AG09319 (cell line): ENCODE measurements at places on chromosomes 12 and 14.

DNA sequence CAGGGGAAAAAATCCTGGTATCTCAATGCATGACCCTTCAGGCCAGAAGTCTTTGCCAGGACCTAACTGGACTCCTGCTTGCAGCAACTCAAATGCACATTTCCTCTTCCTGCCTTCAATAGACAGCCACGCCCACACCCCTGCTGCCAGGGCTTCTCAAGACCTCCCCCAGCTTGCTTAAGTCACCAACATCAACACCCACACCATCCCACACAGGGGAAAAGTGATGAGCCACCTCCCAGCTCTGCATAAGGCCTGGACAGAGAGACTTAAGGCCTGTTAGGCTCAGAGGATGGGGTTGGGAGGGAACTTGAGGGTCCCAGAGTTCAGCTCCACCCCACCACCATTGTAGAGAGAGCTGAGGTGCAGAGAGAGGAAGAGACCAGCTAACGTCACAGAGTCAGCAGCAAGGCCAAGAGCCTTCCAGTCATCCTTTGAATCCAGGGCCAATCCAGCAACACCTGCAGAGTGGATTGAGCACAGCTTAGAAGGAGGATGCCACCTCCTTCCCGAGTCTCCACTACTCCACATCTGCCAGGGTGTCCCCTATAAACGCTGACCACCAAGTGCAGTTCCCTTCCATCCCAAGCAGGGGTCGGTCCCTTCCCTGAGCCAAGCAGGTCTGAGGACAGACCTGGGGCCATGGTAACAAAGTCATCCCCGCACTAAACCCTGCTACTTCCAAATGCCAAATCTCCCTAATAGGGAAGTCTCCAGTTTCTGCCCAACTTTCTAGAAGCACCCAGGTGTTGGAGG is 50.0 kb downstream of the KDM2B start:
- peak; percentile 38 for DNase-seq

DNA sequence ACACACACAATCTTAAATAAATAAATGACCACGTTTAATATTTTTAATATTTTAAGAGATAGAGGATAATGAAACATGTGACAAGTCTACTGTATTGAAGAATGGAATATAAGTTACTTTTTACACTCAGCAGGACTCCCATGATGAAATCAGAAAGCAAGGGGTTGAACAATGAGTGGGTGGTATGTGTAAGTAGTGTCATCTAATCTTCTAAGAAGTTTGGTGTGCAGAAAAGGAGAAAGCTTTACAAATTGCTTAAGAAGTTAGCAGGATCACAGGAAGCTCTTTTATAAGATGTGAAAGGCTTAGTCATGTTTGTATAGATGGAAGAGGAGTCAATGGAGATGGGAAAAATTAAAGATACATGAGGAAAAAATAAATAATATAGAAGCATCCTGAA is 47.8 kb downstream of the SLC15A5 start:
- no peak for DNase-seq

DNA sequence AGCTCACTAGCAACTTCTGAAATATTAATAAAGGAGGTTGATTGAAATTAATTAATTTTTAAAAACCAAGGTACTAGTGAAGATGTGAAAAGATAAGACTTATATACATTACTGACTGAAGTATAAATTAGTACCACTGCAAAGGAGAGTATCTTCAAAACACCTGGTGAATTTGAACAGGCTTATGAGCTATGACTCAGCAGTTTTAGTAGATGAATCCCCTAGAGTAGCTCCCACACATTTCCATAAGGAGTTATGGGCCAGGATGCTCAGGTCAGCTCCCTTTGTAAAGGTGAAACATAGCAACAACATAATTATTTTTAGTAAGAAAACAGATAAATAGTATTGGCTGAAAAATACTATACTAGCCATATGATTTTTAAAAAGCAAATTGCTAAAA is 218.6 kb downstream of the SYT1 start:
- DNase-seq, result no peak

DNA sequence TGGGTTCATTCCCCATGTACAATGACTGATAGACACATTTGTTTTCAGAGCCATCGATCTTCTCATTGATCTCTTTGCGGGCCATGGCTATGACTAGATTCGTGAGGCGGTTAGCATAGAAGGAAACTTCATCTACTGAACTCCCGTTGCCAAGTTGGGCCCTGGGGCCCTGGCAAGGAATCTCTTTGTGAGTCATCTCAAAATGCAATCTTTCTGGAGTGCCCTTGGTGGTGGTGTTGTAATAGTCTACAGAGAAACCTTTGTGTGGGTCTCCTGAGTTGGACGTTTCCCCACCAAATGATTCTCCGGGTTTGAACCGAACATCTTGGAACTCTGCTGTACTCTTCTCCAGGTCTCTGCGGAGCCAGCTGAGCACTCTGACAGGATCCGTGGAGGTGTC is 20.4 kb downstream of the AKAP3 start:
- DNase-seq, result no peak

DNA sequence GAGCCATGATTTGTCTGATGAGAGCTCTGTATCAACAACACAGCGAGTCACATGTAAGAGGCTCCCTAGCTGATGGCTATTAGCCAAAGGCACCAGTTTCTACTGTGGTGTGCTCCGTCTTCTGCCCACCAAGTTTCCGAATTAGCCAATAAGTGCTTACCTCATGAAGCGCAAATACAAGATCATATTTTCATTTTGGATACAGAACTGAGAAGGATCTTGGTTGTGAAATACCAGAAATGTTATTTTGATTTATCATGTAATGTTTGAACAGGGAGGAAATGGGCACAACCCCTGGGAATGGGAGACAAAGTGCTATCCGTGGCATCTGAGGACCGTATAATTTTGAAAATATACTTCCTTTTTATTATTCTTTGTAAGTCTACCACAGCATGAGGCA is 234.3 kb downstream of the DACT1 start:
- DNase-seq, result no peak

GRCh38 chr14:52690983-52691760 is 4.2 kb downstream of the ERO1A start:
- no peak for DNase-seq

DNA sequence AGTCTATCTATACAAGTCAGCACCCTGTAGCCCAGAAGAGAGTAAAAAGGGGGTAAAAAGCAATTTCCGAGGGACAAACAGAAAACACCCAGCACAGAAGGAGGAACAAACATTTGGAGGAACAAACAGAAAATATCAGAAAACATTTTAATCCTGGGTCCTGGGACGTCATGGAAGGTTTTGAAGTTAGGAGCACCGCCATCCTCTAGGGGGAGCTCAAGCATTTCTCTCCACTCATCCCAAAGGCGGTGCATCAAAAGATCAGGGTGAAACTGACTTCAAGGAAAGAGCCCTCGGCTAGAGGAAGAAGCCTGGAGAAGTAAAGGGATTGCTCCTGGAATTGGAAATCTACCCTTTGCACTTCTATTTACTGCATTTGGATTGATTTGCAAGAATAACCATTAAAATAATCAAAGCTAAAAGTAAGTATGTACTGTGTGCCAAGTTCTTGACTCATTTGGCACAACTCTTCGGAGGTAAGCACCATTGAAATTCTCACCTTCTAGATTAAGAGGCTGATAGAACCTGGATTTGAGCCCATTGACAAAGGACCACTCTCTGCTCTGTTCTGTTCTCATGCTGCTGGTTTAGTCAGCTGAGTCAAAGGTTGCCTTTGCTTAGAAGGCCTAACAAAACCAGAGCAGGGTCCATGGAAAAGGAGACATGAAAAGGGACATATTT is 17.2 kb upstream of the POC1B start:
- DNase-seq, result peak; percentile 63

DNA sequence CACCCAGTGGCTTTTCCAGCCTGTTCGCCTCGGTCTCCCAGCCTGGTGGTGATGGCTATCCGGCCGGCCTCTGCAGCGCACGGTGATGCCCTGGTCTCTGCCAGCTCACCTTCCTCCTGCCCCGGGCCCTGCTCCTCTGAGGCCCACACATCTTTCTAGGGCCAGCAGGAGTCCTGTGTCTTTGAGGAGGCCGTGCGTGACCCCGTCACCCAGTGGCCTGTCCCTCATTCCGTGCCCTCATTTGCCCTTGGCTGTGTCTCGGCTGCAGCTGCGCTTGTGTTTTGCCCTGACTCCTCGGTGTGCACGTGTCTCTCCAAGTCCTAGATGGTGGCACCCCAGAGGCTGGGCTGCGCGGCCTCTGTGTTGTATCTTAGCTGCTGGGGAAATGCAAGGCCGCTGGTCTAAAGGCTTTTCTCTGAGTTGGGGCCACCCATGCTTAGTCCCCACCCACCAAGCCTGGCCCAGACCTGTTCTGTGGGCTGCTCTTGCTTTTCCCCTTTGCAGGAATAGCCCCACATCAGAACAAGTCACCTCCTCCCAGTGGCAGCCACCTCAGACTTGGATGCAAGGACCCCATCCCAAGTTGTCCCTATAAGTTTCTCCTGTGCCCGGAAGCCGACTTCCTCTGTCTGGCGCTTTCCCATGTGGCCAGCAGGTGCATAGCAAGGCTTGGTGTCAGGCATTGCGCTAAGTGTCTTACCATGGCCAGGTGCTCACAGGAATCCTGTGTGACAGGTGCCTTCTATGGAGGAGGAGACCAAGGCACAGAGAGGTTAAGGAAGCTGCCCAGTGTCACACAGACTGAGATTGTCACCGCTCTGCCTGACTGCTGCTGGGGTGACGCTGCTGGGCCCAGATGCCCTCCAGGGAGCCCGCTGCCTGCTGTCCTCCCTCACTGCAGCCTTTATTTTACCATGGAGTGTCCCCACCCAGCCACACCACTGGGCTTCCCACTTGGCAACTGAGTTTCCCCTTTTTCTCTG is 64.5 kb downstream of the TSPAN9 start:
- no peak for DNase-seq

- no peak for DNase-seq
Observed at GRCh38 chr14:76939015-76939742, 89.3 kb downstream of the IRF2BPL start.

- no peak for DNase-seq
Observed at GRCh38 chr14:102027951-102028350, 58.9 kb downstream of the HSP90AA1 start.

DNA sequence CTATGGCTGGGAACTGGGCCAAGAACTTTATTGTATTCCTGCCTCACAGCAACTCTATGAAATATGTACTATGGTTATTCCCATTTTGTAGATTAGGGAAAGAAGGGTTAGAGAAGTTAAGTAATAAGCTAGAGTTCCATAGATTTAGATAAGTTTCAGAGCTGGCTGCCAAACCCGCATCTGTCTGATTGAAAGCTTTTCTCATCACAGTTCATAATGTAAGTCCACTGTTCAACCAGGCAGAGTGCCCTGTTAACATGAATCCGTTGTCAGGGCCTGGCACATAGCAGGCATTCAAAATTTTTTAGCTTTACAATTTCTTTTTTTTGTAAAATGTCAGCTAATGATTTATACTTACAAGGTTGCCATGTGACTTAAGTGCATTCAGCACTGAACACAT is 467.3 kb downstream of the NRXN3 start:
- DNase-seq, result no peak

DNA sequence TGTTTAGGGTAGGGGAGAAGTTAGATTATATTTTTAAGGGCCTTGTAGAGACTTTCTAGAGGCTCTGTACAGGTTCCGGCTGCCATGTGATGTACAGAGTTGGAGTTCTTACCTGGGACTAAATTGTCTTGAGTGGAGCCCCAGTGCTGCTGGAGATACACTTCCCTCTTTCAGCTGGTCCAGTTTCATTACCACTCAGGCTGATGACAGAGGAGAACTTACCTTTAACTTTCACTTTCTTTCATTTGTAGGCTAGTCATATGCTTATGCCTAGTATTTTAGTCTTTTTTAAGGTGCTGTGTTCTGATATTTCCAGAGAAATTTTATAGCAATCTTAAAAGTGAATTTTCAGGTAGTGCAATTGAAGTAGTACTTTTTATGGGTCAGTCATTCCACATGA is 117.3 kb downstream of the ERC1 start:
- no peak for DNase-seq

DNA sequence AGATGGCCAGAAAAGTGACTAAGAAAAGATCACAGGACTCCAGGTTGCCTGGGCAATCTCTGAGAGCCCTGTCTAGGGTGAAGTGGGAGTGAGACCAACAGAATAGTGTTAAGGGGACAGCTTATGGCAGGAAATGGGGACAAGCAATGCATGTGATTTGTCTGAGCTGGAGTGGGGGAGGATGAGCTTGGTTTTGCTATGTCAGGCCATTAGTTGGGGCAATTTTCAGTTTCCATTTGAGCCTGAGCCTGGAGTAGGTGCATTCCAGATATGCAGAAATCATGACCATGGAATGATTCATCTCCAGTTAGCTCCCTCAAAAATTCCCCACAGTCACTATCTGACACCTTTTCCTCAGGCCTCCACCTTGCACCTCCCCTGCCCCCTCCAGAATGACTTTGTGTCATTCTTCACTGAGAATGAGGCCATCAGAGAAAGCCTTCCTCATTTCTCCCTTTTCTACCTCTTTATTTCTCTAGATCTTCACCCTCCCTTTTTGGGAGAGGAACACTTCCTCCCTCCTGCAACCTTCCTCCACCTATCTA is 150.9 kb upstream of the PLEKHG7 start:
- DNase-seq, result peak; percentile 31

- no peak for DNase-seq
Observed at GRCh38 chr12:126171937-126172559, 1106.8 kb downstream of the AACS start.

GRCh38 chr12:54991991-54992375 is 7.4 kb upstream of the TESPA1 start:
- DNase-seq, result no peak

DNA sequence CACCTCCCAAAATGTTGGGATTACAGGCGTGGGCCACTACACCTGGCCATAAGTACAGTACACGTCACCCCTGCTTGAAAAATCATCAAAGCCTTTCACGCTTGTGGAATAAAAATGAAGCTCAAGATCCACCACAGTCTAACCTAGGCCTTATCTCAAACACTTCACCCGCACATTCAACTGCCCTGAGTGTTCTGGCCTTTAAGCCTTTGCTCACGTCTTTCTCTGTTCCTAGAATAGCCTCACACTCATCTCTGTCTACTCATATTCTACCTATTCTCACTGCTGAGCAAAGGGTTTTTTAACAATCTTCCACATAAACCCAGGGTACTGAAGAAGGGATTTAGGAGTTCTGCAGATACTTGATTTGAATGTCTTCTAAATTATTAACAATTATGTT is 9.9 kb downstream of the CALCOCO1 start:
- no peak for DNase-seq

DNA sequence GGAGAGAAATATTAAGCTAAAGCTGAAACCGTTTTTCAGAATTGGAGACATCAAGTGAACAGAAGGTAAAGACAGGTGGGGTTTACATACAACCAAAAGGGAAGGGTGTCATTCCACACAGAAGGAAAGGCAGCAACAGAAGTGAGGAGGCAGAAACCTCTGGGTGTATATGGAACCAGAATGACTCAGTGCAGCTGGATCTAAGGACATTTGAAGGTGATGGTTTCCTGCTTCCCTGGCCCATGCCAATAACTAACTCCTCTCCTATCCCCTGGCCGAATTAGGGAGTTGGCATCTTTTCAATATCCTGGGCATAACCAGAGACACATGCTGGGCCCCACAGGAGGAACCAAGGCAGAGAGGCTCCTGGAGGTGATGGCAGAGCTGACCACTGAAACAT is 8.4 kb downstream of the NCKAP5L start:
- no peak for DNase-seq

- DNase-seq, result no peak
Observed at GRCh38 chr12:76341436-76342030, 6.7 kb downstream of the BBS10 start.

GRCh38 chr12:112096667-112097066 is 11.9 kb downstream of the NAA25 start:
- no peak for DNase-seq

GRCh38 chr12:119911182-119911581 is 34.1 kb upstream of the CIT start:
- DNase-seq, result no peak
